Tibial artery (tissue), 4 donors: ENCODE measurements at places on chromosomes 1 and 21.

GRCh38 chr1:61828805-61829204 lies 86.5 kb downstream of the PATJ start:
- H3K4me1 ChIP-seq, result no peaks in the 10 kb centered on the region
- H3K4me3 ChIP-seq, result no peak overlapping the region
- H3K36me3 ChIP-seq, result peaks cover 29% of the 10 kb centered on the region
- DNase-seq, result no peak
- H3K27me3 ChIP-seq, result no peaks in the 10 kb centered on the region

DNA sequence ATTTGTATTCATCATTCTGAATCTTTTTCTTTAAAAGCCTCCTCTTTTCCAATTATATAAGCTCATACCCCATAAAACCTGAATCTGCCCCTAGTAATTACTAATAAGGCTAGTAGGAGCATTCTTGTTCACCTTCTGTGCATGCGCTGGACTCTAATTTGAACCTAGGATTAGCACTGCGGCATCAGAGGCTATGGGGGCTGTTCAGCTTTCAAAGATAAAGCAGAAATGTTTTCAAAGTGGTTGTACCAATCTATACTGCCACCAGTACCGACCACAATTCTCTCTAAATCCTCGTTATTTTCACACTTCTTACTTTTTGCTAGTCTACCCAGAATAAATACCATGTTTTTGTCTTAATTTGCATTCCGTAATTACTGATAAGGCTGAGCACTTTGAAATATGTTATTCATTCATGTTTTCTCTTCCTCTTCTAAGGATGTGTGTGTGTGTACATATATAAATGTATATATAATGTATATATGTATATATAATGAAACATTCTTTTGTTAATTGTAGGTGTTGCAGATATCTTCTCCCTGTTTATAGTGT lies 1.6 kb upstream of the DDX59 start:
- peaks cover 6% of the 10 kb centered on the region for H3K4me1 ChIP-seq
- H3K36me3 ChIP-seq, result no peaks in the 10 kb centered on the region
- H3K4me3 ChIP-seq, result no peak overlapping the region
- H3K27ac ChIP-seq, result peak overlapping the region; percentile 100
- no peak for DNase-seq

DNA sequence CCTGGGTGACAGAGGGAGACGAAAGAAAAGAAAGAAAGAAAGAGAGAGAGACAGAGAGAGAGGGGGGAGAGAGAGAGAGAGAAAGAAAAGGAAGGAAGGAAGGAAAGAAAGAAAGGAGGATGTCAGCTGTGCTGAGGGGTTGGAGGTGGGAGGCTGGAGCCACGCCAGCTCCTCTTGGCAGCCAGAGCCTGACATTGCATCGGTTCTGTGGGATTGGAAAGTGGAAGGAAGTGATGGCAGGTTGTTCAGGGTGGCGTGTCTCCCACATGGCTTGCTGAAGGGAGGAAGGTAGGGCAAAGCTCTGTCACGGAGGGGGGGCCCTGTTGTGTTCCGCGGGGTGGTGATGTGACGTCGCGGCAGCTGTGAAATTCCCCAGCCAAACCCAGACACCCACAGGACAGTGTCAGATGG lies 30.7 kb downstream of the EIF2D start:
- H3K27me3 ChIP-seq, result no peaks in the 10 kb centered on the region
- H3K4me1 ChIP-seq, result no peaks in the 10 kb centered on the region
- H3K27ac ChIP-seq, result no peak overlapping the region
- H3K4me3 ChIP-seq, result no peak overlapping the region
- DNase-seq, result peak; percentile 73

DNA sequence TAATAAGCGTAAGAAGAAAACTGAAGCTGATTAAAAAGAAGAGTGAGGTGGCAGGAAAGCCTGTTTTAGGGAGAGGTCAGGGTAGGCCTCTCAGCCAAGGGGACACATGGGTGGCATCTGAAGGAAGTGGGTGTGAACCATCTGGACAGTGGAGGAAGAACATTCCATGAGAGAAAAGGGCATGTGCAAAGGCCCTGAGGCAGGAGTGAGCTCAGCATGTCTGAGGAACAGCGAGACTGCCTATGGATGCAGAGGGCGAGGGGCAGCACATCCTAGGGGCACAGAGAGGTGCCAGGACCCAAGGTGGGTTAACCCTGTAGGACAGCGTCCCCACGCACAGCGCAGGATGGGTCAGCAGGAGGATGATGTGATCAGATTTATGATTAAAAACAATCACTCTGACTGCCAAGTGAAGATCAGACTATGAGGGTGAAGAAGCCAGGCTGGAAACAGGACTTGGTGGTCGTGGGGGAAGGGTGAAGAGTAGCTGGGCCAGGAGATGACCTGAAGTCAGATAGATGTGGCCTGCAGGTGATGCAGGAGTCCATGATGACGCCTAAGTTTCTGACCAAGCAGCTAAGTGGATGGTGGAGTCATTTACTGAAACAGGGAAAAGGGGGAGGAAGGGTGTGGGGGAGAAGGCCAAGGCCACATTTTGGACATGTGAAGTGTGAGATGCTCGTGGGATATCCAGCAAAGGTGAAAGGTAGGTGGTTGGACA lies 37.9 kb downstream of the PABPC4 start:
- H3K4me1 ChIP-seq, result no peaks in the 10 kb centered on the region
- no peaks in the 10 kb centered on the region for H3K27me3 ChIP-seq
- H3K27ac ChIP-seq, result no peak overlapping the region
- DNase-seq, result no peak
- no peak overlapping the region for H3K4me3 ChIP-seq

- no peaks in the 10 kb centered on the region for H3K36me3 ChIP-seq
- H3K4me1 ChIP-seq, result no peaks in the 10 kb centered on the region
- H3K4me3 ChIP-seq, result no peak overlapping the region
- no peak overlapping the region for H3K27ac ChIP-seq
- H3K27me3 ChIP-seq, result no peaks in the 10 kb centered on the region
- no peak for DNase-seq
Observed at GRCh38 chr1:209123601-209124000, 459.9 kb upstream of the CAMK1G start.

GRCh38 chr21:16420031-16420724 lies 690.4 kb downstream of the USP25 start:
- no peaks in the 10 kb centered on the region for H3K27me3 ChIP-seq
- no peaks in the 10 kb centered on the region for H3K36me3 ChIP-seq
- H3K27ac ChIP-seq, result peak overlapping the region; percentile 78
- peak; percentile 71 for DNase-seq
- H3K4me1 ChIP-seq, result peaks cover 50% of the 10 kb centered on the region

DNA sequence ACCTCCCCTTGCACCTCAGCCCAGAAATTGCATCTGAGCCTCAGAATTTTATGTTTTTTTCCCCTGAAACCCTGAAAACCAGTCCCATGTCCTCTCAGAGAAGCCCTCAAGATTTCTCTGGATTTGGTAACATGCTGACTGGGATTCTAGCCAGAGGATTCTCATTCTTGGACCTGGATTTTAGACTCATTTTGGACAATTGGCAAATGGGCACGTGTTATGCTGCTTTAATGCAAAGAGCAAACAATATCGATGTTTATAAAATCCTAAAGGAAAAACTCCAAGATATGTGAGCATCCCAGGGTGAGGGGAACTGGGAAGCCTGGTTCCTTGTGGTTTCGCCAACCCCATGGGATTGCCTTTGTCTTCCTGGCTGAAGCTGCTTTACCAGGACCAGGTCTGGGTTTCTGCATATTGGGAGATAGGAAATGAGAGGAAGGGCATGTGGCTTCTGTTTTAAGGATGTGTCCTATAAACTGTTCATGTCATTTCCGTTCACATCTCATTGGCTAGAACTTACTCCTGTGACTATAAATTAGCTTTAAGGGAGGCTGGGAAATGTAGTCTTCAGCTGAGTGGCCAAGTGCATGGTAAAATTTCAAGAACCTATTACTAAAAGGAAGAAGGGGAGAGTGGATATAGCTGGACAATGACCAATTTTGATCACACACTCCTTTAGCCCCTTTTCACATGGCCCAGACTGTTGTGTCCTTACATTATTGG lies 27.2 kb upstream of the BCL10 start:
- no peak for DNase-seq
- peaks cover 14% of the 10 kb centered on the region for H3K4me1 ChIP-seq
- H3K27ac ChIP-seq, result no peak overlapping the region
- H3K36me3 ChIP-seq, result no peaks in the 10 kb centered on the region

GRCh38 chr1:5891736-5892135 lies 100.5 kb downstream of the NPHP4 start:
- H3K4me1 ChIP-seq, result no peaks in the 10 kb centered on the region
- H3K27ac ChIP-seq, result no peak overlapping the region
- H3K4me3 ChIP-seq, result no peak overlapping the region
- peaks cover 12% of the 10 kb centered on the region for H3K36me3 ChIP-seq
- H3K27me3 ChIP-seq, result no peaks in the 10 kb centered on the region

DNA sequence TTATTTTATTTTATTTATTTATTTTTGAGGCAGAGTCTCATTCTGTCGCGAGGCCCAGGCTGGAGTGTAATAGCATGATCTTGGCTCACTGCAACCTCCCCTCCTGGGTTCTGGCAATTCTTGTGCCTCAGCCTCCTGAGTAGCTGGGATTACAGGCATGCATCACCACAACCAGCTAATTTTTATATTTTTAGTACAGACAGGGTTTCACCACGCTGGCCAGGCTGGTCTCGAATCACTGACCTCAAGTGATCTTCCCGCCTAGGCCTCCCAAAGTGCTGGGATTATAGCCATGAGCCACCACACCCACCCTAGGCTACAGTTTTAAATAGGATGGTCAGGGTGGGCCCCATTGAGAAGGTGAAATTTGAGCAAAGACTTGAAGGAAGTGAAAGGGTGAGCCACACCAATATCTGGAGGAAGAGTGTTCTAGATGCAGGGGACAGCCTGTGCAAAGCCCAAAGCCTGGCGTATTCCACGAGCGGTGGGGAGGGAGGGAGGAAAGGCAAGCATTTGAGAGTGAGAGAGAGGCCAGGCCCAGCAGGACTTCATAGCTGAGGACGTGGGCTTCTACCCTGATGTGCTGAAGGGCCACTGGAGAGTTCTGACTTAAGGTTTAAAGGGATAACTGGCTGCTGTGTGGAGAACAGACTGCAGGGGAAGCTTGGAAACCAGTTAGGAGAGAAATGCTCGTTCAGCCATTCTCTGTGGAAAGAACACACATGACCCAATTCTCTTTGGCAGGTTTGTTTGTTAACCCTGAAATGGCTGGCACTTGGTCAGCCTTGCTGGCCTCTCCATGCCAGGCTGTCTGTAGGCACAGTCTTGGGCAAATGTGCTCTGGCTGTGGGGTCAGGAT lies 62.6 kb upstream of the FAM20B start:
- H3K4me3 ChIP-seq, result no peak overlapping the region
- H3K27ac ChIP-seq, result peak overlapping the region; percentile 68
- H3K36me3 ChIP-seq, result no peaks in the 10 kb centered on the region

DNA sequence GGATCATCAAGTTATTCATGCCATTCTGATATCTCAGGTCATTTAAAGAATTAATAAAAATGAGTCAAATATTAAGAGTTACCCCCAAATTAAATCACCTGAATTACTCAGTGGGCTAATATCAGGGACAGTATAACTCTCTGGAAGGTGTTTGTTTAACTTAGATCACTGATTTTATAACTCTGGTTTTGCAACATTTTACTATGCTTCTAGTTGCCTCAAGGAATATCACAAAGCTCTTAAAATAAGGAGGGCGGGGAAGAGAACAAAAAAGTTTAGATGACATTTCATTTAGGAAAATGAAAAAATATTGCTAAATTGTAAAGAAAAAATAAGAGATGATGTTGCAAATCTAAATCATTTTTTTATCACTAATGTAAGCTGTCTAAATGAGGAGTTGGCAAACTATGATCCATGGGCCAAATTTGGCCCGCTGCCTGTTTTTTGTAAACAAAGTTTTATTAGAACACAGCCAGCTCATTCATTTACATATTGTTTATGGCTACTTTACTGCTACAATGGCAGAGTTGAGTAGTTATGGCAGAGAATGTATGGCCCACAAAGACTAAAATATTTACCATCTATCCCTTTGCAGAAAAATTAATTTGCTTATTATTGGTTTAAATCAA lies 31.9 kb upstream of the SLC19A2 start:
- no peaks in the 10 kb centered on the region for H3K27me3 ChIP-seq
- no peak overlapping the region for H3K4me3 ChIP-seq
- H3K27ac ChIP-seq, result no peak overlapping the region
- H3K4me1 ChIP-seq, result no peaks in the 10 kb centered on the region

- H3K4me3 ChIP-seq, result no peak overlapping the region
- peaks cover 51% of the 10 kb centered on the region for H3K4me1 ChIP-seq
- H3K27me3 ChIP-seq, result no peaks in the 10 kb centered on the region
- DNase-seq, result no peak
- no peak overlapping the region for H3K27ac ChIP-seq
- H3K36me3 ChIP-seq, result peaks cover 6% of the 10 kb centered on the region
Observed at GRCh38 chr1:45013551-45014209, 1.6 kb downstream of the UROD start.

DNA sequence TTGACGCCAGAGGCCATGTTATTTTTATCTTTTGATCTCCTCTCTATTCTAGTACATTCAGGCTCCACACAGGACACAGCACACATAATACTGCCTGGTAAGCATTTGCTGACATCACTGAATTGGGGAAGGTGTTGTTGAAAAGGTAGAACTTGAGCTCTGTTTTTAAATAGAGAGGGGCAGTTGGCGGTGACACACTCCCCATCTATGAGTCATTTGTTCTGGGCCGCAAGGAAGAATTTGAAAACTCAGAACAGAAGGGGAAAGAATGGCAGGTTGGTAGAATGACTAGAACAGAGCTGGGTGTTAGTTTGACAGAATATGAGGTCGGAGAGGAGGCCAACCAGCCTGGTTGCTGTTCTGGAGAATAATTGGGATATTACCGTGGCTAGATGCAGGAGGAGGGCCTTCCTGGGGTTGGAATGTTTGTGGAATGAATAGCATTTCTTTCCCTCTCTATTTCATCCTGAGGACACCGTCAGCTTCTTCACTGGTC lies 52.1 kb upstream of the ERRFI1 start:
- H3K4me1 ChIP-seq, result peaks cover 27% of the 10 kb centered on the region
- peak overlapping the region; percentile 28 for H3K27ac ChIP-seq
- no peak for DNase-seq

GRCh38 chr1:215568299-215568692 lies 1.2 kb downstream of the KCTD3 start:
- H3K4me3 ChIP-seq, result peak overlapping the region; percentile 95
- H3K27ac ChIP-seq, result peak overlapping the region; percentile 96
- DNase-seq, result peak; percentile 33

- no peak overlapping the region for H3K4me3 ChIP-seq
- peaks cover 5% of the 10 kb centered on the region for H3K4me1 ChIP-seq
- no peak overlapping the region for H3K27ac ChIP-seq
- DNase-seq, result no peak
- no peaks in the 10 kb centered on the region for H3K36me3 ChIP-seq
Observed at GRCh38 chr1:68338081-68338480, 105.8 kb upstream of the WLS start.

DNA sequence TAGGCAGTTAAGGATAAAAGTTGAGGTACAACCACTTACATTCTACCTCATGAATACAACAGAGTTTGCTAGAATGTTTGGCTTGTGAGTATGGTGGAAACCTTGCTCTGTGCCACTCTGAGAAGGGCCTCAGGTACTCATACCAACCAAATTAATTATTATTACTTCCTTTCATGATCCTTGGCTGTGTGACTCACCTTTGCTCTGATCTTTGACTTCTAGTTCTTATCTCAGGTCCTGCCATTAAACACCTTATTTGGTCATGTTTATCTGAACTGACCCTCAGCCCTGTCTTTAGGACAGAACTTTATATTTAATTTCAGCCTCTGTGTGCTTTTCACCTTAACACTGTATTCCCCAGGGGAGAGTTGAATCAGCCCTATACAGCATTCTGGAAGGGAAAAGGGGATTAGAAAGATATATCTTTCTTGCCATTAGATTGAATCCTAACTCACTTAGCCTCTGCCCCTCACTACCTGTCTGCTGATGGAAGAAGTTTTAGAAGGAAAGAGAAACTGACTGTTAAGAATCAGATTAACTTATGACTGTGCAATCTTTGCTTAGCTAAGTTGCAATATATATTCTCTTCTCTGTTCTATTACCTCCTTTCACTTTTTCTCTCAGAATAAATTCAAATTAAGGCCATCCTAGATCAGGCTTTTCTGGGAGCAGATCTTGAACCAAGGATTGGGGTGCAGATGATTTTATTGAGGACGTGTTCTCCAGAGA lies 260.4 kb upstream of the DPYD start:
- no peaks in the 10 kb centered on the region for H3K4me1 ChIP-seq
- DNase-seq, result no peak
- H3K36me3 ChIP-seq, result no peaks in the 10 kb centered on the region
